ENCODE measurements at places on chromosomes 13 and 19.

- no peak for DNase-seq
Observed at GRCh38 chr19:39924952-39925351, 9.5 kb downstream of the FCGBP start.

- peak; percentile 99 for DNase-seq
Observed at GRCh38 chr19:14006085-14006765, at the start of gene RFX1. RFX1 (minus strand) TSS chr19:14006320; CDS start chr19:13993843, 12,477 bp downstream.

GRCh38 chr19:2610637-2611482, 91.6 kb downstream of the GNG7 start:
- DNase-seq: peak; percentile 67

DNA sequence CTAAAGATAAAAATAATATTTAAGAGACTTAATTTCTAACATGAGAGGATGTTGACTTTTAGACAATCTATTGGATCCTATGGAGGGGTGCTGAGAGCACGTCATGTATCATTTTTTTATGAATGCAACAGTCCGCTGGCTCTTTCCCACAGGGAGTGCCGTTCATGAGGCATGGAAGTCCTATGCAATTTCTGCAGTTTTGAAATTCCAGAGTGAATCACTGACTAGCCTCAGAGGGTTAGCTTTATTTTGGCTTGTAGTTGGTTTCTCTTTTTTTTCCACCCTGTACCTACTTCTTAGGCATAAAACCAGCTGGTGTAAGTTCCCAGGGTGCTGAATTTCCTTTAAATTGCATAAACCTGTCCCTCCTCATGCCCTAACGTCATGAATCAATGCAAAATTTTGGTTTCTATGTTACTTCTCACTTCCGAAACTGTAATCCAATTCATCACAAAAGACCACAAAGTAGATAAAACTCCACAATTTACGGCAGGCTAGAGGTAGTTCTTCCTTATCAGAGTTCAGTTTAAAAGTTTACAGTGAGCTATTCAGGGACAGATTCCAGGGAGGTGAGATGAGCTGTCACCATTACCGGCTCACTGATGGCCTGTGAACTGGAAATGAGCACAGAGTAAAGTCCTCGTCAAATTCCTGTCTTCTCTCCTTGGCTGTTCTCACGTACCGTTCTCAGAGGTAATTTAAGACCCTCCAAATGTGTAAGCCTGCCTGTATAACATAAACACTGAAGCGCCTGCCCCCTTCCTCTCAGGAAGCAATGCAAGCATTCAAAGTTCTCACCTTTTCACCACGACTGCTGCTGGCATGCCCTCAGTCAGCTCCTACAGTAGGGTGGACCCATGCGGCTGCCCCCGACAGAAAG, 216.6 kb upstream of the SLC10A2 start:
- no peak for DNase-seq

DNA sequence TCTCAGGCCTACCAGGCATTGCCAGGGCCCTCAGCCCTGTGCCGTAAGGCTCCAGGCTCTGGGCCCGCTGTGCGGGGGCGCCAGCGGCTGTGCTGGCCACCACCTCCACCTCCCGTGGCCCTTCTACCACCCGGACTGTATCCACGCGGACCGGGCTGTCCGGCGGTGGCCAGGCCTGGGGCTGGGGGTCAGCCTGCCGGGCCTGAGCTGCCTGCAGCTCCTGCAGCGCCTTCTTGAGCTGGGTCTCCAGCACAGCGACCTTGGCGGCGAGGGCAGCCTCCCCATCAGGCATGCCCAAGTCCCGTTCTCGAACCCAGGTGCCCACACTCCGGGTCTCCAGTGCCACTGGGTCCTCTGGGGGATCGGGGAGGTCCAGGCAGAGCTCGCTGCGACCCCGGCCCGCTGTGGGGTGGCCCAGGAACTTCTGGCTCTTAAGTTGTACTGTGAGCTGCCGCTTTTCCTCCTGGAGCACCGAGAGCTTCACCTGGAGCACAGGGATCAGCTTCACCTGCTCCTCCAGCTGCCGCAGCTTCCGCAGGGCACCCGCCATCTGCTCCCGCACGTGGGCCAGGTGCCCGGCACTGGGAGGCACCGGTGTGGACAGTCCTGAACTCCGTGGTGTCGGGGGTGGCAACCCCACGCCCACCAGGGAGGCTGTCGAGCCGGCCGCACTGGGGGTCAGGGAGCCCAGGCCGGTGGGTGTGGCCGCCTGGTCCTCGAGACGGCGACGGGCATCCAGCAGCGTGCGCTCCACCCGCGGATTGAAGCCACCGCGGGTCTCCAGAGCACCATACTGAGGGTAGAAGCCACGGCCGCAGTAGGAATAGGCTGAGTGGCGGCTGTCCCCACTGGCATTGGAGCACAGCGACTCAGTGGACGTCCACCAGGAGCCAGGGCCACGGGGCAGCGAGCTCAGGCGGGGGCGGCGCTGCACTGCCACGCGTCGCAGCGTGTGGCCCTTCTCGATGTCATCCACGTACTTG, 4.1 kb downstream of the KANK2 start:
- no peak for DNase-seq

DNA sequence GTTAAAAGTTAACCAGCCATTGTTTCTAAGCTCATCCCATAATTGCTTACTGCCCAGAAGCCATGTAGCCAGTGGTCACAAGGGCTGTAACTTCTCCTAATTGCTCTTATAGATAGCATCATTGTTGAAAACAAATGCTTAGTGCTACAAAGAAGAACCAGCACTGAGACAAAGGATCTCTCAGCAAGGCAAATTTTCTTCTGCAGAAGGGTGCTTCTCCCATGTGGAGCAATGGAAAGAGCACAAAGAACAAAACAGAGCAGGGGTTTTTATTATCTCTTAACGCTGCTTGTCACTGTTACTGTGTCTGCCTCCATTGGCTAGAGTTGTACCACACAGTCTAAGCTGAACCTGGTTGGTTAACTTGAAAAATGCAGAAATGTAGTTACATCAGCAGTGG, 1036.8 kb downstream of the UQCRFS1 start:
- DNase-seq: no peak

GRCh38 chr13:93698016-93698613, 471.5 kb downstream of the GPC6 start:
- DNase-seq: no peak

GRCh38 chr13:101942535-101943157, 459.2 kb downstream of the FGF14 start:
- no peak for DNase-seq

GRCh38 chr19:3507371-3508120, 1.4 kb downstream of the FZR1 start:
- DNase-seq: peak; percentile 13

DNA sequence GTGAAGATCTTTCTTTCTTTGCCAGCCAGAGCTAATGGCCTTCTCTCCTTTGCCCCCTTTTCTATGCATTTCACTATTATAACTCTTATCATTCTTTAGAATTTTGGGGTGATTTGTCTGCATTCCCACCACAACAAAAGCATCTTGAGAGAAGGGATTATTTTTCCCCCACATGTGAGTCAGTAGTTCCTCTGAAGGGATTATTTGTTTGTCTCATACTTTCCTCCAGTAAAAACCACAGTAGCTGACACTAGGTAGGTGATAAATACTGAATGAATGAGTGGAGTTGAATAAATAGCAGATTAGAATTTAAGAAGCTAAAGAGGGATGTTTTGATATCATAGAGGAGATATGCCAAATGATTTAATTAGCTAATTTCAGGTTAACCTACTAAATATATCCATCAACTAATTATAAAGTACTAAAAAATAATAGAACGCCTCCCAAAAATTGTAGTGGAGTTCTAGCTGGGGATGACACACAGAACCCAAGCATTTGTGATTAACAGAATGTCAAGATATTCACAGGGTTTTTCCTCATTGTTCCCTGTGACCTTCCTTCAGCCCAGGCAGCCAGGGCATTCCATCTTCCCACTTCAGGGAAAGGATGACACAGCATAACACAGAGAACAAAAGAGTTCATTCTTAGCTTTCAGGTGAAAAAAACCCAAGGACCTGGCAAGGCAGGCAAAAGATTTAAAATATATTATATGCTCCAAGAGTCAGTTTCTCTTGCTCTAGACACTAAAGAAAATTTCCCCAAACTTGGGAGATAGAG, 3.5 kb upstream of the TBC1D4 start:
- no peak for DNase-seq

DNA sequence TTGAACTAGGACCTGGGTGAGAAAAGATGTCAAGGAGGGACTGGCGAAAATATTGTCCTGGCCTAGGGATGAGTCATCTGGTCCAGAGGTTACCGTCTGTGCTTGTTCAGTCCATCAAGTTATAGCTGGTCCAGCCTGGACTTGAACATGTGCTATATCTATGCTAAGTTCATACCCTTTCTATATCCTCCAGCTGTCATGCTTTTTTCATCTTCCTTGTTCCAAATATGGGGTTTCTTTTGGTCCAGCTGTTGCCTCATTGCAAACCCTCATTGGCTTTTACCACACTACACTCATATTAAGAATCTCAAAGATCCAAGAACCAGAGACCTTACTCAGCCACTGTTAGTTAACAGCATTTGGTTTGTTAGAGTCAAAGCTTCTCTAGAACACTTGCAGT, 19.1 kb upstream of the KLF12 start:
- DNase-seq: no peak

GRCh38 chr13:30132623-30133553, 174.5 kb downstream of the KATNAL1 start:
- peak; percentile 91 for DNase-seq

DNA sequence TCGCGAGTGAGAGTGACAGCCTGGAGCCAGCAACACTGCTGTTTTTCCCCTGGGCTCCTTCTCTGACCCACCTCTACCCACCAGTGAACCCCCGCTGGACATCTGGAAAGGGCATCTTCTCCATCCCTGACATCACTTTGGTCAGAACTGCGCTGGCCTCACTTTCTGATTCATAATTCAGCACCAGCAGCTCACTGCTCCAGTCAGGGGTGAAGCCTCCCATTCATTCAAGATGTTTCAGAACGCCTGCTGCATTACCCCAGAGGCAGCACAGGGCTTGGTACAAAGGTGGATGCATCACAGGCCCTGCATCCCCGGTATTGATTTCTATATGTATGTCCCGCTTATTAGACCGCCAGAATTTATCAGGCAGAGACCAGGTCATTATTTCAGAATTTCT, 182.8 kb upstream of the TSHZ3 start:
- no peak for DNase-seq

- no peak for DNase-seq
Observed at GRCh38 chr19:6099599-6099998, 10.7 kb downstream of the RFX2 start.

DNA sequence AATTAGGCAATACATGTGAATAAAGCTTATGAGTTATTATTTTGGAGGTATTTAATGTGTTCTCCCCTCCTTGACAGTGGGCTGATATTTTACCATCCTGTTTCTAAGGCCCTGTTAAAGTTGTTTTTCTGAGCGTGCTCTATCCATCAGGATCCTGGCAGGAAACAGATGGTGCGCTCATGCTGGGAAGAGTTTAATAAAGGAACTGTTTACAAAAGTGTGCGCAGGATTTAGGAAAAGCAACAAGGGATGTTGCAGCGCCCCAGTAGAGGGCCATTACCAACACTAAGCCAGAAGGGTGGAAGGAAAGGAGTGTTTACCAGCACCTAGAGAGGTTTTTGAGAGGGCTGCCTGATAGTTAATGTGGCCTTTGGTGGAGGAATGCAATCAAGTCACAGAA, 374.5 kb downstream of the KCNRG start:
- DNase-seq: peak; percentile 41

DNA sequence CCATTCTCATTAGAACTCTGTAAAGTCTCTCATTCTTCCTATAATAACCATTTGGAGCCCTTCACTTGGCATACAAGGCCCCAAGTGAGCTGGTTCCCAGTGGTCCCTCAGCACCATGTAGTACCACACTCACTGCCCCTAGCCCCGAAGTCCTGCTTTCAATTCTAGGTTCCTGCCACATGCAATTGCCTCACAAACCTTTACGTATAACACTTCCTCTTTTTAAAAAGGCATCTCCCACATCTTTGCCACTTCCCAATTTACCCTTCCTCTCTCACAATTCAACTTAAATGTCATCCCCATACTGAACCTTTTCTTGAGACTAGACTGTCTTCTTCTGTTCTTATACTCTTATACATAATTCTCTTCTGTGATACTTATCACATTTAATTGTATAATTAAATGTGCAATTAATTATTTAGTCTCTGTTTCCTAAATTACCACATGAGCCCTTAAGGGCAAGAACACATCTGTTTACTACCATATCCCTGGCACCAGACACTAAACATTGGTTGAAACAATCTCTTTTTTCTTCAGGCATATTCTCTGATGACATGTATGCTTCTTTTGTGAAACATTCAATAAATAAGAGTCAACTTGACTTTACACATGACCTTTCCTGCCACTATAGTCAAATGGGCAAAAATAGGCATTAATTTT, 304.0 kb downstream of the SPRY2 start:
- no peak for DNase-seq

DNA sequence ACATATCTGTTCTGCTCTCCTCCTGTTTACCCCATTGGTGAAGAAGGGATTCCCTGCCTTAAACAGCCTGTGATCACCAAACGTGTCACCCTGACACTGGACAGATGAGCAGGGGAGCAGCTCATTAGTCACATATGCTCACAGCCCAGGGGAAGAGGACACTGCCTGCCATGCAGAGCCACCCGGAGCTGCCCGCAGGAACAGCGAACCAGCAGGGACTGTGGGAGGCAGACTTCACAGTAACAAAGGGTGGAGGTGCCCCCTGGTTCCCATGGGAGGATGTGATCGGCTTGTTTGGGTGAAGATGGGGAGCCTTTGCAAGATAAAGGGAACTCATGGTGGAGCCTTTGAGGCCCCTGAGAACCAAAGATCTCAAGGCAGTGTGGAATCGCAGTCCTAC, 88.6 kb upstream of the FARP1 start:
- no peak for DNase-seq

DNA sequence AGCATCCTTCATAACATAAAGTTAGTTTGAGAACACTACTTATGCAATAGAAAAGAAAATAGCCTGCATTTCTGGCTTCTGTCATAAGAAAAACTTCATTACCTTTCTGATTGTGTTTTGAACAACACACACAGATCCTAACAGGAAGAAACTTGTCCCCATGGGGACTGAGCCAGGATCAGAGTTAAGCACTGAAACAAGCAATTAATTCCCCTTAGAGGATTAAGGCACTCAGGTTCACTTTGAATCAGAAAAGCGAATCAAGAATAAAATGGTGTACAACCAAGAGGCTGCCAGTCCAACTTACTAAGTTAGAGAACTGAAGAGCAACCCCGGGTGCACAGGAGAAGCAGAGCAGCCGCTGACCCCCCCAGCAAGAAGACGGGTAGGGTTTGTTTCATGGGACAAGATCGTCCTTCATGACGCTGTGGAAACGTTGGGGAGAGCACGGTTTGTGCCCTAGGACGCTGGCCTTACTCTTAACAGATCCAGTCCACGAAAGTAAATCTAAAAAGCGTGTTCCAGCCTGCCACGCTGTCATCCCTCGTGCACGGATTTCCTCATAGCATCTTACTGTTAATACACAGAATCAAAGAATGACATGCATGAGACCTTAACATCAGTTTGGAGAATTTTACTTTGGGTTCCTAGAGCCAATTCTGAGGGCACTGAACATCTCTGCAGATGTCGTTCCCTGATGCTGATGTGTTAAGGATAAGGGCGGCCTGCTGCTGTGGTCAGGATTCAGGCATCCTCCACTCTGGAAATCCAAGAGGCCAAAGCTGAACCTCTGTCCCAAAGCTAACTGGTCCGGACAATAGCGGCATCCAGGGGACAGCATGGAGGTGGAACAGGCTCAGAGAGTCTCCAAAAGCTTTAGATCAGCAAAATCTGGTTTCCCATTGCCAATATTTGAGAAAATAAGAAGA, 46.4 kb downstream of the GGACT start:
- DNase-seq: no peak

GRCh38 chr13:95361686-95362085, 60.4 kb upstream of the ABCC4 start:
- DNase-seq: no peak
